AG20443 (cell line): ENCODE measurements at places on chromosomes 12 and 14.

GRCh38 chr14:56237398-56237797 lies 119.2 kb downstream of the PELI2 start:
- no peak for DNase-seq

DNA sequence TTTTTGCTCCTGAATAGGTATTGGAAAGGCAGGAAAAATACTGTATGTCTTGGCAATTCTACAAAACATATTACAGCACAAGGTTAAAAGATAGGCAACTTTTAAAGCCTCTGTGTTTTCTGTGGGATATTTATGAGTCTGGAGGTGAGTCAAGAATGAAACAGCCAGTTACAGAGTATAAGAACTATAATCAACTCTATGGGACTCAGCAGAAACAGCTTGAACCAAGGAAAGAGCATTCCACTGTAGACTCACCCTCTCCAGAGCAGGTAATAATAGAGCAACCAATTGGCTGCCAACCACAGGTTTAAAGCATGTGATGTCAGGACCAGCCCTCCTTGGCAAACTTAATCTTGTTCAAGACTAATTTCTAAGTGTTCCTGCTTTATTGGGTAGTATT lies 100.5 kb upstream of the MDM1 start:
- no peak for DNase-seq

- no peak for DNase-seq
Observed at GRCh38 chr14:61034416-61035120, 53.5 kb downstream of the SLC38A6 start.

DNA sequence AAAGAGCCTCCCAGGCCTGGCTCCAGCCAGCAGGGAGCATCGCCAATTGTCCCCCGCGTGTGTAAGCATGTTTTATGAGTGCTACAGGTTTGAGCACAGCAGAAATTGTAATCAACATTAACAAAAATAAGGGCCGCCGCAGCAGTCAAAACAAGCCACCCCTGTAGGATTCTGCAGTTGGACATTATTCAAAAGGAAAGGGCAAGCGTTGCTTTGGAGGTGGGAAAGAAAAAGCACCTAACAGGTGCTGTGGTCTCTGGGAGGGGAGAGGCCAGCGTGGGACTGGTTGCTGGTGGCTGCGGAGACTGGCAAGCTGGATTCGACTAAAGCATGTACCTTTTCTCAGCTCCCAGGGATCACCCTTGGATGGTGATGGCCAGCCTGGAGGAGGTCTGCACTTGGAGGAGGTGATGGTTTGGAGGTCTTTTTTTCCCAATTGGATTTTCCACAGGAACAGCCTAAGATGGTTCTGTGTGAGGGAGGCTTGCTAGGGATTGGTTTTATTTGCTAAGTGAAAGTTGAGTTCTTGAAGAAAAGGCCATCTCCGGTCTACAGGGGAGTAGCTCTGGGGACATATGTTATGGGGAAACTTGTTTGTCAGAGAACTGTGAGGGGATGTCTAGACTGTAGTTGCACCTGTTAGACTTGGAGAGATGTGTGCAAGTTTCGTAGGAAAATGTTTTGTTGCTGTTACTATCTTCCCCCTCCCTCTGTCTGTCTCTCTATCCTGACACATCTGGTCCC lies 2.0 kb downstream of the DYRK2 start:
- DNase-seq, result no peak

GRCh38 chr12:106238146-106238545 lies 9.7 kb downstream of the CKAP4 start:
- DNase-seq, result no peak

DNA sequence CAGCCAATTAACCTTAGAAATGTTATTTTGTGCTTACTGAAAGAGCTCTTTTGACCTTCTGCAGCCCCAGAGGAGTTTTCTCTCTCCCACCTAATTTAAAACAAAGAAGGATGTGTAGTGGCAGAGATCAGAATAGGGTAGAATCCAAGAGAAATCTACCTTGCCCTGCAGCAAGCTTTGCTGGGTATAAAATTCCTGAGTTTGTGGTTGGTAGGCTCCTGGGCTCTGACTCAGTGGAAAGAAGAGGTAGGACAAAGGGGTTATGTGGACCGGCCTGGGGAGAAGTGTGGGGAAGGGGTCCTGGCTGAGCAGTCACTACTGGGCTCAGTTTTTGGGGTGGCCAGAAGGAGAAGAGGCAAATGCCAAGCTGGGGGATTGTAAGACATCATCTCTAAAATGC lies 46.8 kb downstream of the IRF2BPL start:
- DNase-seq, result no peak

DNA sequence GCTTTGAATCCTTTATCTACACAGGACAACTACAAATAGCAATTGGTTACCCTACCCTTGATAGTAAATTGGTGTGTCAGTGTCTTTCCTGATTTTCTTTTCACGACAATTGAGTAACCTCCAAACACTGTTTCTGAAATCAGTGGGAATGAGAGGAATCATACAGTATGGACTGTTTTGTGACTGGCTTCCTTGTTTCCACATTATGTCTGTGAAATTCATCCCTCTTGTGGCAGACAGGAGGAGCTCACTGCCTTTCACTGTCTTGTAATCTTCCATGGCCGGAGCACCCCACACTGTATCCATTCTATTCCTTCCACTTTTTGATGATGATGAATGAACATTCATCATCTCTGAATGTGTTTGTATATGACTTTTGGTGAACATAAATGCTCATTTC lies 164.0 kb upstream of the PZP start:
- no peak for DNase-seq

DNA sequence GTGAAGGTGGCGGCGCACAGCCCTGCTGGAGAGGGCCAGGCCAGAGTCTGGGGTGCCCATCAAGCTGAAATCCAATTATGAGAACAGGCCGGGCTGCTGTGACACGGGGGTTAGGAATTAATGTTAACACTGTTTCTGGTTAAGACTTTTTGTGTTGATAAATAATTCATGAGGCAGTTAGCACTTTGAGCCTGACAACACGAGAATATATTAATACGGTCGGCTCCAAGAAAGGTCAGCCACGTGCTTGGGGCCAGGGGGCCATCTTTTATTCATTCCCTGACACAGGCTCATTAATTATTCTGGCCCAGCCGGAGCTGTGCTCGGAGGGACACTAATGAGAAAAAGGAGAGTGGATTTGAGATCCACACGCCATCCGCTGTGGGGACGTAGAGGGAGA lies 45.1 kb downstream of the FBRSL1 start:
- no peak for DNase-seq

GRCh38 chr12:115402443-115403180 lies 718.6 kb upstream of the TBX3 start:
- peak; percentile 49 for DNase-seq

DNA sequence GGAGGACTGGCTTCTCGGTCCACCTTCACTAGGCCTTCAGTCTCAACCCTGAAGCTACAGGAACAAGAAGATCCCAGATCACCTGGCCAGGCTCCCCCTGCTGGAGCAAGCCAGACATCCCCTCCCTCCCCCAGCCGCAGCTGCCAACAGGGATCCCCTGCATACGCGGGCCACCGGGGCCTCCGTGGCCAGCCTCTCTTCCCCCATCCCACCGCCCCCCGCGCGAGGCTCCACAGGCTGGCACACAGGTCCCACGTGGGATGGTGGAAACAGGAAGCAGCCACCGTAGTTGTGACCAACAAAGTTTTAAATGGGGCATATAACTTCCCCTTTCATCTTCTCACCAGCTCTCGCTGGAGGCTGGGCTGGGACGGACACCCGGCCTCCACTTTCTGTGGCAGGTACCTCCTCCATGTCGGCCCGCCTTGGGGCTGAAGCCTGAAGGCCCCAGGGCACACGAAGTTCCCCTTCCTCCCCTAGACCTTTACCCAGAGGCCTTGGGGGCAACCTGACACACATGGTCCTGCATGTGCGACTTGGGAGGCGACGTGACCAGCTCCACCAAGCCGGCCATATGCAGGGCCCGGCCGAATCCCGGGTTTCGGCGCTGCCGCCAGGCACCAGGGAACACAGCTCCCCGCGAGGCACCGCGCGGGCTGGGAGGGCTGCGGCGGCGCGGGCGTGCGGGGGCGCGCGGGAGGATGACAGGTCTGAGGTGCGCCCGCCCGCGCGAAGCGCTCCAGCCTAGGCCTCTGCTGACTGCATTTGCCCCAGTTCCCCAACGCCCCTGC lies 44.4 kb upstream of the PNMA1 start:
- DNase-seq, result peak; percentile 21

GRCh38 chr14:64746298-64747250 lies 42.4 kb downstream of the PLEKHG3 start:
- peak; percentile 33 for DNase-seq

DNA sequence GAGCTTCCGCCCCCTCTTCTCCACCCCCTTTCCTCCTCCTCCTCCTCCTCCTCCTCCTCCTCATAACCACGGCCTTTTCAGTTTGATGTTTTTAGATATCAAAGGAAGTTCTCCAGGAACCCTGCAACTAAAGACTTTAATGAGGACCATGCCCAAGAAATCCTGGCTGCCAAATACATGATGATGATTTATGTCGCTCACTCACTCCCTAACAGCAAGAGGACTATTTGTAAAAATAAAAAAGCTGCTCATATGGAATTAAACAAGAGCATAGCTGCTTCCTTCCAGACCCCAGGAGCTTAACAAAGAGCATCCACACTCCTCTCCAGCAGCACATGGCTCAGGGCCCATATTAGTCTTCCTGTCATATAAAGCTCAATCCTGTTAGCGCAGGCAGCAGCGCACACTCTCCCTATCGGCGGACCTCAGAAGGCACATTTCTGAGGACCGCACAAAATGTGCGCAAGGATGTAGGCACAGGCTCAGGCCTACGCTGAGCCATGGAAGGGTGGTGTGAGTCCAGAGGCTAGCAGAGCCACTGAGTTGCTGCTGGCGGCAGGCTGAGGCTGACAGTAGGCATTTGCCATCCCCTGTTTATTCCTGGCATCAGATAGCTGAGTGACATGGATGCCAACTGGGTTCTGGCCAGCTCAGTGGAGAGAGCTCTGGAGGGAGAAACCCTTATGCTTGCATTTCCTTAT lies 232.8 kb downstream of the MSRB3 start:
- DNase-seq, result no peak

DNA sequence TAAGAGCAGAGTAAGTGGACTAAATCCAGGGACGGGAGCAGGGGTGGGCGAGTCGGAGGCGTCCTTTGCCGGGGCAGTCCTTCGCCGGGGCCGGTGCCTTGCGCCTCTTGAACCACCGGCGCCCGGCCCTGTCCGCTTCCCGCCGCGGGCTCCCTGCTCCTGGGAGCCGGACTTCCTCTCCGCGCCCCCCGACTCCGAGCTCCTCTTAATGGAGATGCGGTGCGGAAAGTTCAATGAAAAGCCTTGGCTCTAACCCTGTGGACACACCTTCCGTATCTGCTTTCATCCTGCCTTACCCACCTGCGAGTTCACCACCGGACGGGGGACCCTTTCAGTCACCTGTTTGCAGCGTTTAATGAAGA lies 412 bp downstream of the FGFR1OP2 start:
- peak; percentile 44 for DNase-seq

DNA sequence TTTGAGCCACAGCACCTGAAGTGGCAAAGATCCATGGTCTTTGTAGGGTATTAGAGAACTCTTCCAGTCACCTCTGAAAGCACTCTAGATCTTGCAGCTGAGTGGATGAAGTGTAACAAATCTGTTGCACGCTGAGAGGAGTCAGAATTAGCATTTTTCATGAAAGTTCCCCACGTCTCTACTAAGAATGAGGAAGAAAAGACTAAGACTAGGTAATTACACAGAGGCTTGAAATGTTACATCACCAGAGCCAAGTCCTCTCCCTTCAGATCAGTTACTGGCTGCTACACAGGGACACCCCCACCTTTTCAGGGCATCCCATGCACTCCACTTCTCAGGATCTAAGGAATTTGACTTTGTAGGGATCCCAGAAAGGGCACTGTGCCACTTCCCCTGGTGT lies 98.6 kb upstream of the FKBP4 start:
- no peak for DNase-seq

DNA sequence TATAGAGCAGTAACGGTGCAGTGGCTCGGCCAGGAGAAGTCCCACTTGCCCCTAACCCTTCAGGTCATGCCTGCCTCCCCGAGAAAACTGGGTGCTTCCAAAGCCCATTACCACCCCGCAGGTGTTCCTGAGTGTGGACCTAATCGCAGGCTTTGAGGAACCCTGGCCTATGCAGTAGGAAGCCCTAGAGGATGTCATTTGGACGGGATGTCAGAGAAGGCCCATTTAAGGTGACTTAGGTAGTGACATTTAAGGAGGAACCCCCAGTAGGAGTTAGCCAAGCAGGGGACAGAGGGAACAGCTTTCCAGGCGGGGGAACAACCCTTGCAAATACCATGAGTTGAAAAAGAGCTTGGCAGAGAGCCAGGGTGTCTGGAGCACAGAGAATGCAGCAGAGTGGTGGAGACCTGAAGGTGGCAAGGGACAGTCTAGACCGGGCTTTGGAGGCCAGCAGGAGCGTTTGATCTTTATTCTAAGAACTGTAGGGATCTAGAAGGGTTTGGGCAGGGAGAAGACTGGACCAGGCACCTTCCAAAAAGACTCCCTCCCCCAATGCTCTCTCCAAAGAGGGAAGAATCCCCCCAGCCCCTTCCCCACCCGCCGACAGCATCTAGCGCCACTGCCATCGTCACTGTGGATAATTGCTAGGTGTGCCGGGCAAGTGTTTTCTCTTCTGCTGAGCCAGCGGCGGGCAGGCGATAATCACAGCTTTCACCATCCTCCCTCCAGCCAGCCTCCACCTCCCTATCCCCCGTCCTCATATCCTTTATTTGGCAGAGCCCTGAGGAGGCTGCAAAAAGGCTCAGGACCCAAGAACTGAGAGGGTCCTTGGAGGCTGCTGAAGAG lies 33.3 kb upstream of the BEGAIN start:
- DNase-seq, result no peak

DNA sequence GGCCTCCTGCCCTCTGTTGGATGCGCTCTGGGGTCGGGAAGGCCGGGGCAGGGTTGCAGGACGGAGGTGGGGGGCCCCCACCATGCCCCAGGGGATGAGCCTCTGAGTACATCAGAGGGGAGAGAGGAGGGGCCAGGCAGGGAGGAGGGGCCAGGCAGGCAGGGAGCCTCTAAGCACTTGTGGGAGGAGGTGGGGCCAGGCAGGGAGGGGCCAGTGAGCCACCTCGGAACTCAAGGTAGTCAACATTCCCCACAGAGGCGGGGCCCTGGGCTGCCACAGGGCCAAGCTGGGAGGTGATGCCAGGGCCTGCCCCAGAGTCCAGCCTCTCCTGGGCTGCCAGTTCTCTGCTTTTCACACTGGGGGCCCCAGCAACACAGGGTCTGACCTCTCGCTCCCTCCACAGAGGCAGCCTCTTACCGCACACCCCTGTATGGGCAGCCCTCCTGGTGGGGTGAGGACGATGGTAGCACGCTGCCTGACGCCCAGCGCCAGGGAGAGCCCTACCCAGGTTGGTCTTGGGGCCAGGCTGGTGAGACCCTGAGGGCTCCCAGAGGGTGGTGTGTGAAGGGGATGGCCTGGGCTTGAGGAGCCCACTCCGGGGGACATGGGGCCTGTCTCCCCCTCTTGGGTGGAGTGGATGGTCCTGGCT lies 17.4 kb downstream of the CEP170B start:
- no peak for DNase-seq

DNA sequence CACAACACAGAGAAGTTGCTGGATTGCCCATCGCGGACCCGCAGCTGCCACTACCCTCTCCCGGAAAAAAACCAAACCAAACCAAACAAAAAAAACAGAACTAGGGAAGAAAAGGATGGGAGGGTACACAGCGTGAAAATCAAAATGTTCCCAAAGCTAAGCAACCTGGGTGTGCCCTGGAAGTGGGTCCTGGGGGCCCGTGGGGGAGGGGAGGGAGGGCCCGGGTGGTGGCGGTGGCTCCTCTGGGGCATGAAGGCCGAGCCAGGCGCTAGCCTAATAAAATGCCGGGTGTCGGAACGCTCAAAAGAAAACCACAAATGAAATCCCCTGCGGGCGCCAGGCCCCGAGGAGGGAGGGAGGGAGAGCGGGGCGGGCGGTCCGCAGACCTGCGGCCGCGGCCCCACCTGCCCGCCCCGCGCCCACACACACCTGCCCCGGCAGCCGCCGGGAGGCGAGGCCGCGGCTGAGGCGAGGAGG lies 787 bp downstream of the HECTD4 start:
- peak; percentile 35 for DNase-seq
